Activated T-cell treated with anti-CD3 and anti-CD28 coated beads, Interleukin-2, amount 50 U/mL, for 48 hours (primary cell): ENCODE measurements at places on chromosomes 1 and 21.

- DNase-seq = peak; percentile 79
Measured at GRCh38 chr1:98053471-98054366, 132.9 kb upstream of the DPYD start.

- no peak for DNase-seq
Measured at GRCh38 chr1:112882271-112882744, 73.7 kb downstream of the SLC16A1 start.

- no peak for DNase-seq
Measured at GRCh38 chr1:31207569-31207968, 32.1 kb downstream of the NKAIN1 start.

GRCh38 chr1:26459148-26459547 lies 13.1 kb upstream of the HMGN2 start:
- DNase-seq = no peak

- DNase-seq = no peak
Measured at GRCh38 chr1:153506386-153506785, 29.4 kb downstream of the S100A6 start.

DNA sequence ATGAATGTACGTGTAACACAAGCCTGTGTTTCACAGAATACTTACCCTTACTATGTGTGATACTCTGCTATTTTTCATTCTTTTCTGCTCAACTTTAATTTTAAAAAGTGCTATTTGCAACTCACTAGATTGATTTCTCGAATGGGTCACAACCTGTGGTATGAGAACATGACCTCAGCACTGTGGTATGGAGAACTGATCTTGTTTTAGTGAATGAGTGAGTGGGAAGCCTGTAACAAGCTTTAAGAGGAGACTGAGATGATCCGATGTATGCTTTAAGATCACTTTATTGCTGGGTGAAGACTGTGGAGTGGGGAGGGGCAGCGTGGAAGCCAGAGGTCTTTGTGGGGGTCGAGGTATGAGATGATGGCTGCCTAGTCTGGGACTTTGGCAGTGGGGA lies 21.6 kb downstream of the MECR start:
- no peak for DNase-seq

DNA sequence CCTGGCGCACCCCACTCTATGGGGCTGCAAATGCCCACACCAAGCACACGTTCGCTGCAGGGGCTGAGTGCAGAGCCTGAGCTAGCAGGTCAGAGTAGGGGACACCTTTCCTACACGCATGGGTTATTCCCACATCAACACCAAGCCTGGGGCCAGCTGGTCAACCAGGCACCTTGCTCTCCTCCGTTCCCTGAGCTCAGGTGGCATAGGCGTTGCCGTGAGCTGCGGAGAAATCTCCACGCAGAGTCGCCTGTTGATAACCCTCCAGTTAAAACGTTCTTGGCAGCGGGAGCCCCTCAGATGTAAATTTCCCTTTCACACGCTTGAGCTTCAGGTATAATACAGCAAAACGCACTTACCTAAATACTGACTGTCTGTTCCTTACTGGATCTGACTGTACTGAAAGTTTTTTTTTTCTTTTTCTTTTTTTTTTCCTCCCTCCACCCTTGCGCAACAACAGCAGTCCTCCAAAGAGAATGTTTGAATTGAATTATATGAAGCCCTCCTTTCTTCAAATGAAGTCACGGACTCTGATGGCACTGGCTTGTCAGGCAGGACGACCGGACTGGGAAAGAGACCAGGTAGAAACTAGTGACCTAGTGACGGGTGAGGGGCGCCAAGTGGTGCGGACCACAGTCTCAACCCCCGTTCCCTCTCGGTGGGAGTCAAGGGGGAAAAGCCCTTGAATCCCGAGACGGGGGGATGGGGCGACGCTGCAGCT lies 2.1 kb downstream of the BRINP3 start:
- DNase-seq = no peak

DNA sequence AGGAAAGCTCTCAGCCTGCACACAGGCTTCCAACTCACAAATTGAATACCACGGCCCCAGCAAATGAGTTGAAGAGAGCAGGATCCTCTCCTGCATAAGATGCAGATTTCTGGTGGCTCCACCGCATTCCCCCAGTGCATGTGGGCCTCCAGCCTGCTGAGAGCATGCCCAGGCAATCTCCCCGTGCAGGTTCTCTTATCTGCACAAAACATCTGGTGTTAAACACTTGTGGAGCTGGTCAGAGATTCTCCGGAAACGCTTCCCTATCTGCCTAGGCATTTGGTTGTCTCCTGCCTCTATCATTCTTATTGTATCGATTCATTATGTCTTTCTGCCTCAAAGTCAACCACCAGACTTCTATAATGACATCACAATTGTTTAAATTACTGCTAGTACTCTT lies 1349.0 kb upstream of the B3GALT2 start:
- DNase-seq = no peak

- DNase-seq = no peak
Measured at GRCh38 chr1:81484284-81484683, 316.4 kb upstream of the ADGRL2 start.

- no peak for DNase-seq
Measured at GRCh38 chr1:84712276-84712874, 22.1 kb upstream of the SSX2IP start.

DNA sequence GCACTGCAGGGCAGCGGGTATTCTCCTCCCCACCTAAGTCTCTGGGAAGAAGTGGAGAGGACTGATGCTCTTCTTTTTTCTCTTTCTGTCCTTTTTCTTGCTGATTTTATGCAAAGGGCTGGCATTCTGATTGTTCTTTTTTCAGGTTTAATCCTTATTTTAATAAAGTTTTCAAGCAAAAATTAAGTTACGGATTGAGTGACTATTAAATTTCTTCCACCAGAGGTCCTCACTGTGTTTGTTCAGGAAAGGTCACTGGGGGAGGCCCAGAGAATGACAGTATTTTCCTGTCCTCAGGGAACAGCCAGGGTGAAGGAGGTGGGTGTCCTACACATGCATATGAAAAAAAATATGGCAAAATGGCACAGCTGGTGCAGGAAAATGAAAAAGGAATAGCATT lies 4.4 kb upstream of the ELF3 start:
- DNase-seq = no peak

- DNase-seq = no peak
Measured at GRCh38 chr21:46191686-46192575, 7.7 kb upstream of the SPATC1L start.

DNA sequence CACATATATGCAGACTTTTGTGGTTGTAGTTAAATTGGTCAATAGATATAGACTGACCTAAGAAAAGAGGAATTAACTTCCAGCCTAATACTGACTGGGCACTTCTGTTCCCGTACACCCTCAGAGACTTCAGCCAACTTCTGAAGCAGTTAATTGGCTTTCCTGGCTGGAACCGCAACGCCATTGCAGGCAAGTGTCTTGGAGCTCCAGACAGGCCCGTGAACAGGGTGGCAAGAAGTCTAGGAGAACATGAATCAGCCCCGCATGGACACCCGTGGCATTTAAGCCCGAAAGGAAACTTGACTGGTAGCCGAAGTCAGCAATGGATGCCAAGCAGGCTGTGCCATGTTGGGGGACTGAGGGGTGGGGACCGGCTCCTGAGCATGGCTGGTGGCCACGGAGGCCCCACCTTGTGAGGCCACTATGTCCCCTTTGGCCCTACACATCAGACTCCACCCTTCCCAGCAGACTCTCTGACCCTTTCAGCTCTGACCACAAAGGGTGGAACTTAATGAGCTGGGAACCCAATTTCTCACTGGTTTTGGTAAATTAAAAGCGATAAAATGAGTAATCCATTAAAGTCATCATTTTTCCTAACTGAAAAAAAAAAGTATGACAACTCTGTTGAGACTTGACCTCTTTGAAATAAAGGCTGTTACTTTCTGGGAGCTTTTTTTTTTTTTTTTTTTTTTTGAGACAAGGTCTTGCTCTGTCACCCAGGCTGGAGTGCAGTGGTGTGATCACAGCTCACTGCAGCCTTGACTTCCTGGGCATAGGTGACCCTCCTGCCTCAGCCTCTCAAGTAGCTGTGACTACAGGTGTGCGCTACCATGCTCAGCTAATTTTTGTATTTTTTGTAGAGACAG lies 54.1 kb downstream of the RUNX1 start:
- DNase-seq = peak; percentile 64

DNA sequence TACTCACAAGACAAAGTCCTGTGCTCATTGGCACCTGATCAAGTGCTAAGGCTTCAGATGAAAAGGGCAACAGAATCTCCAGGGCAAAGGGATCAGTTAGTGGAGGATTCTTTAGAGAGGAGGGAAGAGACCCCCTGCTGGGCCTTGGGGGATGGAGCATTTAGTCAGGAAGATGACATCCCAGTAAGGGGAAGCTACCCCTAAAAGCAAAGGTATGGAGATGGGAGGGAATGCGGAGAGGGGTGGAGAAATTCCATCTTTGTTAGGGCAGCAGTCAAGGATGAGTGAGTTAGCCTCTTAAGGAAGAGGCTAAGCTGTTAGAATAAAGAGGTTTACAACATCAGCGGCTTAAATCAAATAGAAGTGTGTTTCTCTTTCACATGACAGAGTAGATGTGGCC lies 67.4 kb downstream of the ST6GALNAC3 start:
- no peak for DNase-seq

DNA sequence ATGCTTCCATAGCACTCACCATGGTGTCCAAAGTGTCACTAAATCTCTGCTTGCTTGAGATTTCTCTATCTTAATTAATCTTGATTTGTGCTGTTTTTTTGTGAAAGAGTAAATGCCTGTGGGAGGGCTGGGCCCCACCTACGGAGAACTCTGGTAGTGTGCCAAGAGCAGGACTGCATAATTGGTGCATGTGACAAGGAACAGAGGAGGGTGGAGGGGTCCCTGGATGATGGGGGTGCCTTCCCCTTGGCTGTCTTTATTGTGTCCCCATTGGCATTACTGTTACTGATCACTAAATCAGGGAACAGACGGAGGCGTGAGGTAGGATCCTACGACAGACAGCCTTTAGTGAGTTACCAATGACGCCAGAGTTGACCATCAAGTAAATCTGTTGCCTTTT lies 223.4 kb downstream of the DISC1 start:
- no peak for DNase-seq

DNA sequence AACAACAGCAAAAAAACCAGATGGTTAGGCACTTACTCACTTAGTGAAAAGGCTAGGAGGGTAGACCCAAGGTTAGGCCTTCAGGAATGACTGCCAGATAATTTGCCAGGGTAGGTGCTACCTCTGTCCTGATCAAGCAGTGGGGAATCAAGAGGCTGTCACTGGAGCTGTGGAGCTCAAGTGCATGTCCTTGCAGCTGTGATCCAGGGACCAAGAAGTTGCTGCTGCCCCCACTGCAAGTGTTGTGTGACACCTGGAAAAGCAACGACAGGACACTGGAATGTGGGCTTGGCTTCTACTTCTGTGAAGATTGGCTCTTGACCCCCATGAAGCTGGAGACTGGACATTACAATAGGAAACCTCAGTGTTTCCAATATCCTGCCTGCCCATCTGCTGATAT lies 72.1 kb downstream of the PEX14 start:
- DNase-seq = no peak

GRCh38 chr1:10718083-10718415 lies 78.4 kb downstream of the CASZ1 start:
- no peak for DNase-seq

DNA sequence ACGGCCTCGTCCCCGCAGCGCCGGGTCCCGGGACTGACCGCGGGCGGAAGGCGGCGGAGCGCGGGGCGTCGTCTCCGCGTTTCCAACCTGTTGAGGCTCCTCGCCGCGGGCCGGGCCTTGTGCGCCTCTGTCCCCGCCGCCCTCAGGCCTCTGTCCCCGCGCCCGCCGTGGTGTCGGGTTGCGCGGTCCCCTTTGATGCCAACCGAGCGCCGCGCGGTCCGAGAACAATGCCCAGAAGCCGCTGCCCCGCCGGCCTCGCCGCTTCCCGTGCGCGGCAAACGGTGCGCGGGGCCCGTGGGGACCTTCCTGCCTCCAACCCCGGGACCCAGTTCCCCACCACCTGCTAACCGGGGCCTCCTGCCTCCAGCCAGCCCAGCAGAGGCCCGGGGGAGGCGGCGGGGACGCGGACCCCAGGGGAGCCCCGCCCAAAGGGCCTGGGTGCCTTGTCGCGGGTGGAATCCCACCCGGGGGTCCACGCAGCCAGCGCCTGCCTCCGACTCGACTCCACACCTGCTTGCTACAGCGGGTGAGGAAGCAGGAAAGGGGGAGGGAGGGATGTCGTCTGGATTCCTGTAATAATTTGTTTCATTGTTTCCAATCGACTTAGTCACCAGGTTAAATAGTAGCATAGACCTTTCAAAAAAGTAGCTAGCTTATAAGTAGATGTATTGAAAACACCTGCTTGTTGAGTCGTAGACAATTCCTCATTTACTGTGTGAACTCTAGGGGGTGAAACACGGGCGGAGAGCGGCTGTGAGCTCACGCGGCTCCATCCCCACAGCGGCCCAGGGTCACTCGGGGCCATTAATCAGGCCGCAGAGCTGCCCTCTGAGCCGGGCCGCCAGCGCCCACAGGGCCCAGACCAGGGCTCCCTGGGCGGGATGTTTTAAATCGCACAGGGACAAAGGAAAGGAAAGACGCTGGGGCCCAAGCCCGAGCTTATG lies 1.1 kb downstream of the COL18A1 start:
- peak; percentile 47 for DNase-seq

GRCh38 chr1:117493906-117494305 lies 111.9 kb upstream of the TENT5C start:
- no peak for DNase-seq

GRCh38 chr1:225876900-225877510 lies 5.2 kb downstream of the TMEM63A start:
- no peak for DNase-seq

DNA sequence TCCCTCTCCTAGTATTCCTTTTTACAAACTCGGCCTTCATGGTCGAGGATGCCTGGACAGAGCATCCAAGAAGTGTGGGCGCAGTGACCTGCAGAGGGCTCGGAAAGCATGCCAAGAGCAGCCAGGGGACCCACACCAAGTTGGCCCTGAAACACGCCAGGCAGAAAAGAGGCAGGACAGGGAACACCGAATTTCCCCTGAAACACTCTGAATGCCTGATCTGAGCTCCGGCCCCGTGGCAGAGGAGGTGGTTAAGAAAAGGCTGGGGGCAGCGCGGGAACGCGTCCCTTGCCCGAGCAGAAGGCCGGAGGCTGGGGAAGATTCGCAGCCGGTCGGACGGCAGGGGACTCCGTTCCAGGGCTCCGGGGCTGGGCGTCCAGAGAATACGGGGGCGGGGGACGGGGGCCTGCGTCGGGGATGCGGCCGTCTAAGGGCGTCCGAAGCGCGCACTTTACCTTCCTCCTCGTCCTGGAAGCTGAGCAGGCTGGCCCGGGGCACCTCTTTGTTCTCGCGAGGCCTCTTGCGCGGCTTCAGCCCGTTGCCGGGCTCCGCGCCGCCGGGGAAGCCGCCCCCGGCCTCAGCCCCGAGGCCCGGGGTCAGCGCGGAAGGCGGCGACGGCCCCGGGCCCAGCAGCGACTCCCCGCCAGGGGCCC lies 558 bp downstream of the PAXBP1 start:
- peak; percentile 58 for DNase-seq

DNA sequence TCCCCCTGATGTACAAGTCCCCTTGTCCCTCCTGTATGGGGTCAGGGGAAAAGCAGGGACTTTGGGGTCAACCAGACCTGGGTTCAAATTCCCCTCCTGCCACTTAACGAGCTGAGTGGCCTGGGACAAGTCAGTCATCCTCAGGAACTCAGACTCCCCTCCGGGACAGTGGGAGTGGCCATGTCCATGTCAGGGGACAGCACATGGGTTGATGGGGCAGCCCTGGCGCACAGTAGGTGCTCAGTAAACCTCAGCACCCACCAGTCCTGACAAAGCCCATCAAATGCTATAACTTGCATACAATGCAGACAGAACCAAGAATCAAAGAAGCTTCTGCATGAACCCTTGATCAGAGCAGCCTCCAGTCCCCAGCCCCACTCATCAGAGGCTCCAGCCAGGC lies 30.0 kb downstream of the MATN1 start:
- no peak for DNase-seq
